ENCODE measurements at places on chromosomes 3 and 15.

GRCh38 chr3:133699903-133700302 is 38.2 kb upstream of the TOPBP1 start:
- DNase-seq: no peak

DNA sequence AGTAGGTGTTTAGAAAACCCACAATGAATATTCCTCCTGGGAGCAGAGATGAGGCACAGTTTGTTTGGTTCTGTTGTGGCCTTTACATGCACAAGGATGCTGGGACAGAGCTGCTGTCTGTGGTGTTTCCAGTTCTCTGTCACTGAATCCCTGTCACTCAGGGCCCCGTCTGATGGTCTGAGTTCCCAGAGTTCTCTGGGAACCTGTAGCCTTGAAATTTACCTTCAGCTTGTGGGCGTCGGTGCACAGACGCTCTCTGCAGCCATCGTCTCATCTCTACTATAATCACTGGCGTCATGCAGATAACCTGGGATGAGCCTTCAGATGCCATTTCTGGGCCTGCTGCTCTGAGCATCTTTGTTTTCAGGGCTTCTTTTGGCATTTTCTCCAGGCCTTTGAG is 81.9 kb downstream of the LRRK1 start:
- no peak for DNase-seq

- no peak for DNase-seq
These were observed 436.7 kb downstream of the EPHB1 start for GRCh38 chr3:135231737-135232136.

DNA sequence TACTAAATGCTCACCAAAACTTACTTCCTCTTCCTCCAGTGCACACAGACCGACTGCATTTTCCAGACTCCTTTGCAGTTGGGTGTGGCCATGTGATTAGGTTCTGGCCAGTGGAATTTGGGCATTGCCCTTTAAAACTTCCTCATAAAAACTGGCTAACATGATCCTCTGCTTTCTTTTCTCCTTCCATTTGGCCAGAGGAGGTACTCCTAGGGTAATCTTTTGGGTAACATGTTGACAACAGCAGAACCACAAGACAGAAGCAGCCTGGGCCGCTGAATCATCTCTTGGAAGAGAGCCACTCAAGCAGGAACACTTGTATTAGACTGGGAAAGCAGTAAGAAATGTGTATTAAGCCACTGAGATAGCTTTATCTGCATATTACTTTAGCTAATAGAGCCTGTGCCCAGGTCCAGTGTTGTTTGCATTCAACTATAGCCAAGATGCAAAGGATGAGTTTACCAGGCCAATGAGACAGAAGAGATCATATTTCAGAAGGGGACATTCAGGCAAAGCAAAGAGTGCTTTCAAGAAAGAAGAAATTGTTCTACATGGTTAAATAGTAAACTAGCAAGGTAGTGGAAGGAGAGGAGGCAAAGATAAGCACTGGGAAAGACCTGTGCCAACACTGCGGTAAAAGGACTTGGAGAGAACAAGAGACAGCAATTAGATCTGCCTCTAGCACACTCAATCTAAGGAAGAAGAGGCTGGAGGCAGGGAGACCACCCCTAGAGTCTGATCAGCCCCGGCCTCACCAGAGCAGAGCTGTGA is 79.8 kb downstream of the PLCH1 start:
- DNase-seq: no peak

- DNase-seq: no peak
These were observed 164.5 kb downstream of the WNT5A start for GRCh38 chr3:55322638-55323037.

DNA sequence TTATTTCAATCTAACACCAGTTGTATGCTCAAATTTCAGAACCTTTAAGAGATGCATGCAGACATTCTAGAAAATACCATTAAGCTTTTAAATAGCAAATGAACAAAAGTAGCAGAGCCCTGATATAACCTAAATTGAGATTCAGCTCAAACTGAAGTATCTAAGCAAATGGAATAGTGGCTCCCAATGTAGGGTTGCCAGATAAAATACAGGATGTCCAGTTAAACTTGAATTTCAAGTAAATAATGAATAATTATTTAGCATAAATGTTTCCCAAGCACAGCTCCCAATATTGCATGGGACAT is 171.1 kb upstream of the ATP11B start:
- DNase-seq: no peak

DNA sequence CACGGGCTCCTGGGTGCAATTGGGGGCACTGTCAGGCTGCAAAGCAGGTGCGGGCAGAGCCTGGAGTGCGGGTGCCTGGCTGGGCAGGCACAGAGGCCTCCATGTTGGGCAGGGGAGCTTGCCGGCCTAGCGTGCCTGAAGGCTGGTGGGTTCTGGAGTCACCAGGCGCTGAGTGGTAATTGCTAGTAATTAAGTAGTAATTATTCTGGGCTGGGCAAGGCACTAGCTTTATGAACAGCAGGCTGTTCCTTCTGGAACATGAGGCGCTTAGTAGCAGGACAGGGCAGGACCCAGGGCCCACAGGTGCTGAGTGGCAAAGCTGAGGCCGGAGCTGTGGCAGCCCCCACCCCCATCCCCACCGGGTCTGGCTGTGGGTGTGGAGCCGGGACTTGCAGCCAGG is 25.3 kb downstream of the PLXNA1 start:
- peak; percentile 42 for DNase-seq

- DNase-seq: no peak
These were observed 120.8 kb downstream of the FEZF2 start for GRCh38 chr3:62252438-62253157.

DNA sequence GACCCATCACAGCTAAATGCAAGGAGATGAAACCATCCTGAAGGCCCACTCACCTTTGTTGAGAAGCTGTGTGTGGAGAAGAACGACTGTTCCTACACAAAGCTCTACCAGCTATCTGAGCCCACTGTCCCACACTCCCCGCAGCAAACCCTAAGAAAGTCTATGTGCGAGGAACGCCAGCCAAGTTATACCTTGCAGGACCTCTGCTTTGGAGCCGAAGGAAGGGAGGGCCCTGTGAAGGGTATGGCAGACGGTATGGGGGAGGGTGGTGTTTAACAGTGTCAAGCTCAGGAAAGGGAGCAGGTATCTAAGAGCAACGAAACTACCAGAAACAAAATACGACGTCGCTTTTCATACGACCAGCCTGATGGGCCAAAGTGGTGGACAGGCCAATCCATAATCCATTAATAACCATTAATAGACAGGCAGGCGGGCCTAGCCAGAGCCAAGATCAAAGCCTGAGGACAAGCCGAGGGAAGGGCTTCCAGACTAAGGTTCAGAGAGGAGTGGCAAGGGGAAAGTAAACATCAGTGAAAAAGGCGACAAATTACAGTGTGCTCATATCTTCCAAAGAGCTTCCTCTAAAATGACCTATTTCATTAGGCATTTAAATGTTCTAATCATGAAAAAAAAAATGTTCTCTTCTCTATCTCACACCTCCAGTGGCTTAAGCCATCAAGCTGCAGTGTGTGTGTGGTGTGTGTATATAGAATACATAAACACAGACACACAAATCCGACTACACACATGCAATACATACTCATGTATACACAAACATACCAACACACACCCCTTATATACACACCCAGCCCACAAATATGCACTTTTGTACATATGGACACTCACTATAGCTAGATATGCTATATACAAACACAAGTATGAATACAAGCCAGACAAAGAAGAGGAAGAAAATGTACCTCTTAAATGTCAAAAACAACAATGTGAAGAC is 43.9 kb downstream of the PTPN23 start:
- no peak for DNase-seq

DNA sequence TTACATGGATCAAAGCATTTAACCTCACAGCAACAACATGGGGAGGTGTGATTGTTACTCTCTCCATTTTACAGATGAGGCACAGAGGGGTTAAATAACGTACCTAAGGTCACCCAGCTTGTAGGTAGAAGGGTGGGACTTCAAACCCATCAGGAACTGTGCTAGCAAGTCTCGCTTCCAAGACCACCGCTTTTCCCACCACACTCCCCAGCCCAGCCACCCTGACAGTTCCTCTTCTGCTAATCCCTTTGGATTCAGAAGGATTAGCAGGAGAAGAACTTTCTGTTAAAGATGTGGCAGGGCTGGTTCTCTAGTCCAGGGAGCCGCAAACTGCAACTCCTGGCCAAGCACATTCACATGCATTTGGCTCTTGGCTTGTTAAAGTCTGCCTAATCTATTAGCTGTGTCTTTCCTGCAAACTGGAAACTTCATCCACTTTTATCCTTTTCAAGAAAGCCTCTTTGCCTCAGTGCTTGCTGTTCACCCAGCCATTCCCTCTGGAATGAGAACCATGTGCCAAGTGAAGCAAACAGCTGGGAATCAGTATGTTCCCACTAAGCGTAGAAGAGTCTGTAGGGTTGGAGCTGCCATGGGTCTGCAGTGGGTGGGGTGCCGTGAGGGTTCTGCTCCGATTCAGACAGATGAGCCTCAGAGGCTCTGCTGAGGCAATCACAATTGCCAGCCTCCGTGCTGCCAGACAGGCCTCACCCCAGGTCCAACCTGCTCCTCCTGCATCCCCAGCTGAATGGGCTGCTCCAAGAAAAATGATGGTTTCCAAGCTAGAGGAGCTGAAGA is 44.6 kb downstream of the POMGNT2 start:
- no peak for DNase-seq

GRCh38 chr3:36820083-36820482 is 55.7 kb upstream of the DCLK3 start:
- no peak for DNase-seq

- DNase-seq: no peak
These were observed 6.1 kb downstream of the BCL6 start for GRCh38 chr3:187739094-187739560.

DNA sequence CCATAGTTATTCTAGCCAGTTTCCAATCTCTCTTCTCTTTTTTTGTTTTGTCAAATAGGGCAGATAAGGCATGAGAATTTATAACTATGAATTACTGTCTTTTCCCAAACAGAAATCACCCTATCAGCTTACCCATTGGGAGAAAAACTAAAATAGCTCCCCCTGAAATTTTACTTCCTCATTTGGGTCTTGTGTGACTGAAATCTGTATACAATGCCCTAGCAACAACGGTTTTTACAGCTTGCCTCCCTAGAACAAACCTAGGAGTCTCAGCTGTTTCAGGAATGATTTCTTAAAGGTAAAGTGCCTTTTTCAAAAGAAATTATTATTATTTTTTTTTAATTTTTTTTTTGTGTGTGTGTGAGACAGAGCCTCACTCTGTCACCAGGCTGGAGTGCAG is 56.8 kb downstream of the CD86 start:
- no peak for DNase-seq

- DNase-seq: no peak
These were observed 85.8 kb downstream of the SLC49A4 start for GRCh38 chr3:122880624-122881023.

DNA sequence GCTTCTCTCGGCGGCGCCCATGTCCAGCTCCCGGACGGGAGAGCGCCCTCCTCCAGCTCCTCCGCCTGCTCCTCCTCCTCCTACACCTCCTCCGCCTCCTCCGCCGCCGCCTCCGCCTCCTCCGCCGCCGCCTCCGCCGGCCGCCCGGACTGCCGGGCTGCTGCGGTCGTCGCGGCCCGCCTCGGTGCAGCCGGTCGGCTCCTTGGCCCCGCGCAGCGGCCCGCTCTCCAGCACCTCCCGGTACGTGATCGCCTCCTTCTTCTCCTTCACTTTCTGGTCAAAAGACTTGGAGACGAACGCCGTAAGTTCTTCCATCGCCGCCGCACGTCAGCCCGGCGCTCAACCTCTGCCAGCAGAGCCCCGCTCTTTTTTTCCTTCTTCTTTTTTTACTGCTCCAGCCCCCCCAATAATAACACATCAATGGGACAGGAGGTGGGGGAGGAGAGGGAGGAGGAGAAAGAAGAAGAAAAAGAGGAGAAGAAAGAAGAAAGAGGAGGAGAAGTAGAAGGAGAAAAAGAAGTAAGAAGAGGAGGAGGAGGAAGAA is 438 bp downstream of the SHOX2 start:
- DNase-seq: no peak

GRCh38 chr15:62462268-62462667 is 297.2 kb upstream of the C2CD4B start:
- no peak for DNase-seq

DNA sequence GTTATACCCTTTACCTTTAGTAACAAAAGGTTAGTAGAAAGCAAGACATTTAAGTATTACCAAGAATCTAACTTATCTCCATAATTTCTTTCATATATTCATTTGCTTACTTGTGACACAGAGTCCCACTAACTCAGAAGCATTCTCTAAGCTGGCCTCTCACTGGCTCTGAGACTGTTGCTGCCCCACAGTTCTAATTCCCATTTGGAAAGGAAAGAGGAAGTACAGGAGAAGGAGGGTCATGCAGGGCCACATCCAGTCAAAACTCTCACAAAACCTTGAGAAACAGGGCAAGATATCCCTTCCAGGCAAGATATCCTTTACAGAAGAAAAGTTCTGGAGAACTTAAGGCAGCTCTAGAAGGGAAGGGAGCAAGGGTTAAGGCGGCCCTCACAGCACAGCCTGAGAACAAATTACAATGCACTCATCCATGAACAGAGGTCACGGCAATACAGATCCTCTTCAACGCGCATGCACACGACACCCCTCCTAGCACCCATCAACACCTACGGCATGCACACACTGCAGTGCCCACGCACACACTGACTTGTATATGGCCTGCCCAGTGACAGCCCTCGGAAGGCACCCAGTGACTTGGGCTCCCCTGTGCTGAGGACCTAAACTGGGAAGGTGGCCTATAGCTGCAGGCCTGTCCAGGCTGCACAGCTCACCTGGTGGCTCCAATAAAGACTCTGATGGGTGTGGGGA is 13.0 kb upstream of the MYO5C start:
- no peak for DNase-seq

GRCh38 chr3:100155128-100155527 is 40.8 kb upstream of the FILIP1L start:
- no peak for DNase-seq

DNA sequence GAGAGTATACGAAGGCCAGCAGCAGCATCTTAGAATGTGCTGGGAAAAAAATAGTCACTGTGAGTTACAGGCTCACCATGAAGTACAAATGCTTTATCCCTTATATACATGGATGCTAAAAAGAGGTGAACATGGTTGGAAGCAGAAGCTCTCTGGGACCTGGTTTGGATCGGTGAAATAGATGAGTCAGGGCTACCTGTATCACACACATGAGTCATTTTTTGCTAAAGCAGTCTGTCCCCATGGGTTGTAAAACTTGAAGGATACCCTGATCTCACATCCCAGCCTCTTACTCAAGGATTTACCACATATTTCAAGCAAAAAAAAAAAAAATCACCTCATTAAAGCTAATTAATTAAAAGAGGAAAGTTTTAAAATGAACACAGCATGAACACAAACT is 6.9 kb upstream of the SERPINI2 start:
- DNase-seq: no peak

GRCh38 chr3:45572755-45573154 is 21.8 kb upstream of the LIMD1 start:
- no peak for DNase-seq

- DNase-seq: no peak
These were observed 1.2 kb downstream of the MEX3B start for GRCh38 chr15:82044373-82045178.

- no peak for DNase-seq
These were observed 2.3 kb upstream of the CLK3 start for GRCh38 chr15:74613089-74613952.
